ENCODE measurements at places on chromosomes 6 and 20. TPM values are rescaled to one million over a fixed set of nuclear protein-coding genes. Genes with fewer than 3 reads are reported as not detected.

The CLIC1 gene
- 432 TPM for total RNA-seq

The CEBPB gene
- total RNA-seq: 113 TPM

DNA sequence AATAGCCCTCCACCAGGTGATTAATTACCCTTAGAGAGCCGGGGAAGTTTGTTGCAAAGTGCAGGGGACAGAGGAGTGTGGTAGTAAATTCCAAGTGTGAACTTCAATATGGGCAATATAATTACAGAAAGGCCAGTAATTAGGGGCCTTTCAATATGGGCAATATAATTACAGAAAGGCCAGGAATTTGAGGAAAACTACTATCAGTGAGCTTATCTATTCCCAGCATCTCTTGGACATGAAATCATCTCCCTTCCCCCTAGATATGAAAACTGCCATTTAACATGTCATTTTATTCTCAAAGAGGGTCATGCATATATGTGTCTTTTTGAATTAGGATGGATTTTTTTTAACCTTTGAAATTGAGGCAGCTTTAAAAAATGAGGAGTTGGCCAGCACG lies 102.0 kb downstream of the FOXO3 start:
- no peak overlapping the region for H3K4me3 ChIP-seq
- no peaks in the 10 kb centered on the region for H3K4me1 ChIP-seq
- H3K27me3 ChIP-seq: no peaks in the 10 kb centered on the region
- no peak overlapping the region for H3K27ac ChIP-seq

DNA sequence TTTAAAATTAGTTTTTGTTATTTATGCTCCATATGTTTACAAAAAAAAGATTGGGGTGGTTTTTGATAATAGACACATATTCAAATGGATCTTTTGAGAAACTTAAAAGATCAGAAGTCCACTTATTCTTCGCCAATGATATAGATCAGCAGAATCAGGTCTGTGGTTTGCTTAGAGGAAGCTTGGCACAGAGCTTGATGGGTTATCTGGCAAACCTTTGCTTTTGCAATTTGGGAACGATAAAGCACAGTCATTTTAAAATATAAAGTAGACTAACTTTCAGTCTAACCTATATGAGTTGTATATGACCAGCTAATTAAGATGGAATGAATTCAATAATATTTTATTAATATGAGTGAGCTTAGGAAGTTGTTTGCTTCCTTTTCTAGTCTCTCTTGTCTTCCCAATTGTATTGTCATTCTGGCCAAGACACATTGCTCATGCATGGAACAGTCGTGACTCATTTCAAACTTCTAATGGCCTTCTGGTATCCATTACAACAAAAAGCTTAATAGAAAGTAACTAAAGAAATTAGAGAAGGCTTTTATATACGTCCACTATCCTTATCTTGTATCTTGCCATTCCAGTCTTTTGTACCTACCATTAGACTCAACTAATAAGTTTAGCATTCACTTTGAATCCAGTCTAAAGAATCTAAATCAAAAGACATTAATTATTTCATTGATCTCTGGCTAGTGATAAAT lies 118.7 kb downstream of the TBX18 start:
- no peak for DNase-seq
- no peak overlapping the region for H3K4me3 ChIP-seq
- peaks cover 8% of the 10 kb centered on the region for H3K4me1 ChIP-seq
- no peaks in the 10 kb centered on the region for H3K27me3 ChIP-seq
- H3K36me3 ChIP-seq: no peaks in the 10 kb centered on the region

The CAPN11 gene
- total RNA-seq: not detected
